NCI-H446 (cell line): ENCODE measurements at places on chromosomes 11 and 22.

DNA sequence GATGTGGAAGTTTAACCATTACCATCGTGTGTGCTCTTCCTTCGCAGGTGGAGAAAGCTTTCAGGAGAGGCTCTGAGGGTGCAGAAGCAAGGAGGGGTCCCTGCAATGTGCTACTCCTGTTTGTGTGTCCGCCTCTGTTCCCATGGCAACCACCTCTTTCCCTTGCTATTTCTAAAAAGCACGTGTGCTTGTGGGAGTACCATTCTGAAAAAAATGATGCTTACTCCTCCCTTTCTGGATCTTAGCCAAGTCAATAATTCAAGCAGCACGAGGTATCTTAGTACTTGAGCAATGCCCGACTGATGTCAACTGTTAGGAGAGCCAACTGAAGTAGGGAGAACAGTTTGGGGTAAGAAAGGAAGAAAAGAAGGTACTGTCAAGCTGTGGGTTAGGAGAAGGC, 628.7 kb downstream of the NTM start:
- DNase-seq = no peak

DNA sequence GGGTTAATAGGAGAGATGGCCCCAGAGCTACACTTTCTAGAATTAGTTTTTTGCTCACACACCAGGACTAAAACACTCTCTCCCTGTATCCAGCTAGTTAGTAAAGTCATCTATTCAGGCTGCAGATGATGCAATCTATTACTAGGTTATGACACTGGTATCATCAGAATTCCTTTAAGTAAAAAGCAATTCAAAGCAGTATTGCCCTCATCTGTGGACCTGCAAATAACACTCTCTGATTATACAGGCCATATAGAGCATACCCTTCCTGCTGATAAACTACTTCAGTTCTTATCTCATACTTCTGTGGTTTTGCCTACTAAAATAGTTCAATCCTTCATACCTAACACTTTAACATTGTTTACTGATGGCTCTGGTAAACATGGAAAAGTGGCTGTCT, 13.5 kb upstream of the MTMR2 start:
- no peak for DNase-seq

GRCh38 chr11:57481915-57482781, 21.8 kb downstream of the RTN4RL2 start:
- no peak for DNase-seq

DNA sequence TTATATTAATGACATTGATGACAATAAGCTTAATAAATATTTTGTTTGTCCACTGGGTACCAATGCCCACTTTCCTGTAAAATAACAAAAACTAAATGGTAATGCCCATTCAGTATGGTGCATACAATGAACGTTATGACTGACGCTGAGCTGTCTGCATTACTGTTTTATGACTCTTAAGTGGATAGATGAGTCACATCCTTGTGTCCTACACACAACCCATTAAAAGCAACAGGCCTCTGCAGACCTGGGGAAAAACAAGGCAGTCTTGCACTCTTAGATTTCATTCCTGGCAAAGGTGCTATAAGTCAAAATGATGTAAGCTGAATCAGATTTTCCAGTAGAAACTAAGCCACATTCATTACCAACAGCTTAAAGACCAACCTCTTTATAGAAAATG, 176.3 kb upstream of the TMEM45B start:
- DNase-seq = no peak

DNA sequence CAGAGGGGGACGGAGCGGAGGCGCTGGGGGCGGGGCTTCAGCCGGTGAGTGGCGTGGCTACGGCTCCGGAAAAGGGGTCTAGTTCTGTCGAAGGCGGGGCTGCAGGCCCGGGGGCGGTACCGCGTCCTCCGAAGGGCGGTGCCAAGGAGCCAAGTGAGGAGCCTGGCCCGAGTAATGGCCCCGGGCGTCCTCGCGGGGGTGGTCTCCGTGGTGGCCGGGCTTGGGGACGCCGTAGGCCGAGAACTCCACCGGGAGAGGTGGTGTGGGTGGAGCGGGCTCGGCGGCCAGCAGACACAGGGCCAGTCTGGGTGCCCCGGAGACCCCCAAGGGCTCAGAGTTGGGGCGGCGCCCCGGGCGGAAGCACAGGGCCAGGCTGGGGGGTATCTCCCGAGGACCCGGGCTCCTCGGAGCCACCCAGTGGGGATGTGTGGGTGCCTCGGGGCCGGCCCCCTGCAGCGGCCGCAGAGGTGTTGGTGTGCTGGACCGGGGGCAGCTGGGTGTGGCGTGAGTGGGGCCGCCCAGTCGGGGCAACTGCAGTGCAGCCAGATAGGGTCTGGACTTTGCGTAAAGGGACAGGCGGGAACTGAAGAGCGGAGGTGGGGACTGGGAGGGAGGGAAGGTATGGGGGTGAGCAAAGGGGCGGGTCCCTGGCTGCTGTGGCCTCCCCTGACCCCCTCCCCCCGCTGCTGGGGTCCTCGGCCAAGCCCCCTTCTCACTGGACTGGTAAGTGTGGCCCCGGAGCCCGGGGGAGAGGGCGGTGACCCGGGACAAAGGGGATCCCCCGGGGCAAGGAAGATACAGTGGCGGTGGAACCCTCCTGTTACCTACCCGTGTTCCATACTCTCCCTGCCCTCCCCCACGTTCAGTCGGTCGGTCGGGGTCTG, 838 bp downstream of the FKBP2 start:
- no peak for DNase-seq

- DNase-seq = no peak
Observed at GRCh38 chr11:21896746-21897602, 295.9 kb upstream of the ANO5 start.

DNA sequence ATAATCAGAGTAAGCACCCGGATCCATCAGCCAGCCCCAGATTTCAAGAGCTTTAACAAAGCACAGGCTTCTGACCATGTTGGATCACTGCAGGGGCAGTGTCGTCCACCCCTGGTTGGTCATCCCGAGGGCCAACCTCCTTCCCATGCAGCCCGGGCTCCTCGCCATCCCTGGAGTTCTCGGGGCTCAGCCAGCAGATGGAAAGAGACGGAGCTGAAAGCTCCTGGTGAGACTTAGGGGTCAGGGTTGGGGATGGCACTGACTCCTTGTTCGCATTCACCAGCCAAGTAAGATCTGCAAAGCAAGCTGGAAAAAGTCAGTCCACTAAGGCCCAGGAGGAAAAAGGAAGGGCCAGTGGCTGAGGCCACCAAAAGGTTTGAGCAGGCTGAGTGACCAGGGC, 888.9 kb downstream of the BRD1 start:
- no peak for DNase-seq

GRCh38 chr11:71096751-71097388, 155.5 kb downstream of the SHANK2 start:
- no peak for DNase-seq

DNA sequence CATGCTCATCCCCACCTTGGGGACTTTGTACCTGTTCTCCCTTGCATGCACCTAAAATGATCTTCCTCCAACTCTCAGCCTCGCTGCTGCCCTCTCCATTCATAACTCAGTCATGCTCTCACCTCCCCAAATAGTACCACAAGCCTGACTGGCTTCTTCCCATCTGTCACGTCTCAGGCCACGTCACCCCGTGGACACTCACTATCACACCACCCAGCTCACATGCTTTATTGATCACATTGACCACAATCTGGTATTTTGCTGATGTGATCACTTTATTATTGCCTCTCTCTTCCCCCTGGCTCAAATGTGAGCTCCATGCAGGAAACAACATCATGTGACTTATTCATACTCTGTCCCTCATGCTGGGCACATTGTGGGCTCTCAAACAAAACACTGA, 9.2 kb upstream of the SGSM1 start:
- DNase-seq = no peak

DNA sequence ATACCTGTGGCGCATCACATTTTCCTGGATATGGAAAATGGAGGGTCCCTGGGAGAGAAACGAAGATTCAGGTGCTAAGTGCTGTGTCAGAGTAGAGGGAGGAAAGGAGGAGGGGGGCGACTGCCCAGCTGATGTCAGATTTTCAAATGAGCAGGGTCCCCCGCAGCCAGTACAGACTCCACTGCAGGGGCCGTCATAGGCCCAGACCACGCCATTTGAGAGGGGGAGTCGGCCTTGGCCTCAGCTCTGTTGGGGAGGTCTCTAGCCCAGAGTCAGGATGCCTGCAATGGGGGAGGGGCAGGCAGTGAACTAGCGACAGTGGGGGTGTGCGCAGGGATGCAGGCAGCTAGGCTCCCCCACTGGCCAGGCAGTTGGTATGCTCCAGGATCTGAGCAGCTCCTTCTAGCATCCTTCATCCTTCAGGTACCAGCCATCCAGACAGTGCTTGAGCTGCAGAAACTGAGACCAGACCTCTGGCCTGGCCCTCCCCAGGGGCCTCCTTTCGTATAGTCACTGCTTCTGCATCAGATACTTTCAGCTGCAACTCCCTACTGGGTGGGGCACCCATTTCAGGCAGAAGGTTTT, at the start of the genes BSCL2 and GNG3:
Gene BSCL2 (minus strand): TSS at position 148 of the 585 bp plus-strand sequence. CDS start 229 bp downstream, outside the sequence.
Gene GNG3 (plus strand): TSS at position 400 of the 585 bp plus-strand sequence. CDS start 620 bp downstream, outside the sequence.
- no peak for DNase-seq

DNA sequence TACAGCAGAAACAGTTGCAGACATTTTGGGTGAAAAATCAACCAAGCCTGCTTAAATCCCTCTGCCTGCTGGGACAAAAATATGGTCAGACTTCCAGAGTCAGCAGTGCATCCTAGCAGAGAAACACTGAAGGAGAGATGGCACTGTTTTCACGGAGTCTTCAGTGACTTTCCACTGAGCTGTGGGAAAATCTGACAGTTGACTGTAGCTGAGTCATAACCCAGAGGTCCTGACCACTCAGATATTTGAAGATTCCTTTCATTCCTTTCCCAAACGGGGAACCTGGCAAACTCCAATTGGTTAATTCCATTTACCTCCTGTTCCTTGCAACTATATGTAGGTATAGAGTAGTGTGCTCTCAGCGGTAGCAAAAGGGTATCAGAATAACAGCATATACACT, 20.9 kb upstream of the UPB1 start:
- no peak for DNase-seq

DNA sequence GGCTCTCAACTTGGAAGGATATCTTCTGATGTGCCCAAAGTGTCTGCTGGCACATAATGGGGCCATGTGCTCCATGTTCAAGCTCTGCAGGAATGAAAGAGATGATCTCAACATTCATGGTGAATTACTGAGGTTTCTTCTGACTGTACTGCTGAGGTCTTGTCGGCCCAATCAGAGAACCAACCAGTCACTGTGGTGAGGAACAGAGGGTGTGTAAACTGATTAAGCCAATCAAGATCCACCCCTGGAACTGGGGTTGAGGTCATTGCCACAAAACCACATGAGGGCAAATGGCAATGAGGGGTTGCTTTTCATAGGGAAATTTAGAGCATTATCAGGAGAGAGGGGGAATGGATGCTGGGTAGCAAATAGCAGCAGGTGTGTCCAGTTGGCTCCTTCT, 152.3 kb upstream of the RAG2 start:
- DNase-seq = no peak
